GM12864 (cell line): ENCODE measurements at places on chromosomes 2 and 18.

DNA sequence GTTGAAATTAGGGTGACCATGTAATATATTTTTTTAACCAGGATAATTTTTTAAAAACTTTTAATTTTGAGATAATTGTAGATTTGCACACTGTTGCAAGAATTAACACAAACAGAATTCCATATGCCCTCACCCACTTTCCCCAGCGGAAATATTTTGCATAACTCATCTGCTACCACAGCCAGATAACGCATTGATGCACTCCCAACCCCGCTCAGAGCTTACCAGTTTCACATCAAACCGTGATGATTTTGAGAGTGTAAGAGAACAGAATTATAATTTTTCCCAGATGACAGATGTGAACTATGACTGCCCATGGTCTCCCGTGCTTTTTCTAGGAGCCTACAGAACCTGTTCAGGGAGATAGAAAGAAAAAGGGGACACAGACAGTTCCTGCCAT is 35.2 kb upstream of the LDLRAD4 start:
- DNase-seq = no peak

GRCh38 chr2:200186002-200186401 is 120.5 kb upstream of the SPATS2L start:
- no peak for DNase-seq

DNA sequence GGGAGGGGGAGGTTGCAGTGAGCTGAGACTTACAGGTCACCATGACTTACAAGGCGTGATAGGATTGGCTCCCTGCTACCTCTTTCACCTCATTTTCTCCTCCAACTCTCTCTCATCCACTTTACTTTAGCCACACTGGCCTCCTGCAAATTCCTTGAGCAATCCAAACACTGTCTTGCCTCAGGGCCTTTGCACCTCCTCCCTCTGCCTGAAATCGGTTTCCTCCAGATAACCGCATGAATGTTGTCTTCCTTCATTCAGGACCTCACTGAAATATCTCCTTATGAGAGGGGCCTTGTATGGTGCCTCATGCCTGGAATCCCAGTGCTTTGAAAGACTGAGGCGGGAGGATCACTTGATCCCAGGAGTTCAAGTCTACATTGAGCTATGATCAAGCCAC is 21.8 kb downstream of the WNT10A start:
- no peak for DNase-seq

GRCh38 chr2:113755835-113756354 is 547 bp downstream of the SLC35F5 start:
- DNase-seq = no peak

DNA sequence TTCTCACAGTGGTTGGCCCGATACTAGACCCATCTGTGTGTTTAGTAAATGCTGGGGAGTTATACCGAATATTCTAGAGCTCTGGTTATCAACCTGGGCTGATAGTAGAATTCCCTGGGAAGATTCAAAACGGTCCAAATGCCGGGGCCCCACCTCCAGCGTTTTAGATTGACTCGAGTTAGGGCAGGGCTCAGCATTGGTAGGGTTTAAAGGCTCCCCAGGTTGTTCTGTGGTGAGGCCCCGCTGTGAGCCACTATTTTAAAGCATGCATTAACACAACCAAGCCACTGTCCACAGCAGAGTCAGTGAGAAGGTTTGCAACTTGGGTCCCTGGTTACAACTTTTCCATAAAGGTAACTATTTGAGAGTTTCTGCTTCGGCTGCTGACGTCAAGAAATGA is 73.6 kb downstream of the DYSF start:
- DNase-seq = no peak

DNA sequence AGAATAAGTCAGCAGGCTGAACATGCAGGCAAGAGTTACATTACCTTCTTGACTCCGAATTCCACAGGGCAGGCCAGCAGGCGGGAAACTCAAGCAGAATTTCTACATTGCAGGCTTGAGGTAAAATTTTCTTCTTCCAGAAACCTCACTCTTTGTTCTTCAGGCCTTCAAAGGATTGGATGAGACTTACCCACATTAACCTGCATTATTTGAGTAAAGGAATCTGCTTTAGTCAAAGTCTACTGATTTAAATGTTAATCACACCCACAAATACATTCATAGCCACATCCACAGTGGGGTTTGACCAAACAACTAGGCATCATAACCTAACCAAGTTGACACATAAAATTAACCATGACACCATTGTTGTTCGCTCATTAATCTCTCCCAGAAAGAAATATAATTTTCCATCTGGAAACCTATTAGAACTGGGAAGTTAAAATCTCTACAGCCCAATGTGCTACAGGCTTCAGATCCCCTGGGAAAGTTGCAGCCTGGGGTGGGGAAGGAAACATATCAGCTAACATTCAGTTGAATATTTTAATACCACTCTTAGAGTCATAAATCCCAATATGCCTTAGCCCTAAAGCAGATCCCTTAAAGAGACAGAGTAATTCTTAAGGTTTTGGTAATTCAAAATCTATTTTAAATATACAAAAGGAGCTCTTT is 468.2 kb upstream of the TNP1 start:
- DNase-seq = no peak
